ENCODE measurements at places on chromosomes 3 and 15.

GRCh38 chr3:21542656-21543379, 208.2 kb downstream of the ZNF385D start:
- no peak for DNase-seq

GRCh38 chr3:69179740-69180372, 57.5 kb upstream of the LMOD3 start:
- DNase-seq = no peak

DNA sequence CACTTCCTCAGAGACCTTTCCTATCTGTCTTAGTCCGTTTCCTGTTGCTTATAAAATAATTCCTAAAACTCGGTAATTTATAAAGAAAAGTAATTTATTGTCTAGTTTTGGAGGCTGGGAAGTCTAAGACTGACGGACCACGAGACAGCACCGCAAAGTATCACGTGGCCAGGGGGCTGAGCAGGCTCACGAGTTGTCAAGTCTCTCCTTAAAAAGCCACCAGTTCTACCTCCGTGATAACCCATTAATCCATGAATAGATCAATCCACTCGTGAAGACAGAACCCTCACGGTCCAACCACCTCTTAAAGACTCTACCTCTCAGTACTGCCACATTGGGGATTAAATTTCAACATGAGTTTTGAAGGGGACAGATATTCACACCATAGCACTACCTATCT, 821 bp downstream of the LINS1 start:
- DNase-seq = peak; percentile 31

- DNase-seq = no peak
Measured at GRCh38 chr3:127964816-127965215, 49.8 kb downstream of the KBTBD12 start.

- DNase-seq = peak; percentile 96
Measured at GRCh38 chr3:105997800-105998526, 129.2 kb upstream of the CBLB start.

- DNase-seq = no peak
Measured at GRCh38 chr3:152300029-152300731, 31.5 kb downstream of the MBNL1 start.

GRCh38 chr3:107661447-107662123, 138.8 kb downstream of the BBX start:
- no peak for DNase-seq

DNA sequence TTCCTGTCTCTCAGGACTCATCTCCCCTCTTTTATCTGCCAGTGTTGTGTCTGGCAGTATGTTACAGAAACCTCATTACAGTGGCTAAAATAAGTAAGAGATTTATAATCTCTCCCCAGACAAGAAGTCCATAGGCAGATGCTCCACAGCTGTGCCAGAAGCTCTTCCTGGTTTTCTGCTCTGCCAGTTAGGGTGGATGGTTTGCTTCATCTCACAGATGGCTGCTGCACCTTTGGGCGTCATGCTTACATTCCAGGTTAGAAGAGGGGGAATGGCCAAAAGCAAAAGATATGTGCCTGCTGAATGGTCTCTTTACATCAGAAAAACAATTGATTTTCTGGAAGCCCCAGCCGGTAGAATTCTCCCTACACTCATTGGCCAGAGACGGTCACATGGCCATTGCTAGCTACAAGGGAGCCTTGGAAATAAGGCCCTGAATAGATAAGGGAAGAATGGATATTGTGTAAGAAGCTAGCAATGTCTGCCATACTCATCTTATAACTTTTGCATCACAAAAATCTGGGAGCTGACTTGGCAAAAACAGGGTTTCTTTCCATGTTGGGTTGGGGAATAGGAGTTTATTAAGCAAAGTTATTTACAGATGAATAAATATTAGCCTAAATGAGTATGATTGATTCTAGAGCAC, 91.1 kb downstream of the PDCD6IP start:
- DNase-seq = peak; percentile 11
